T-cell (primary cell): ENCODE measurements at places on chromosomes 3 and 15.

GRCh38 chr3:38558864-38559263 is 62.7 kb downstream of the EXOG start:
- no peak for DNase-seq

GRCh38 chr3:27521872-27522265 is 37.7 kb upstream of the SLC4A7 start:
- no peak for DNase-seq

DNA sequence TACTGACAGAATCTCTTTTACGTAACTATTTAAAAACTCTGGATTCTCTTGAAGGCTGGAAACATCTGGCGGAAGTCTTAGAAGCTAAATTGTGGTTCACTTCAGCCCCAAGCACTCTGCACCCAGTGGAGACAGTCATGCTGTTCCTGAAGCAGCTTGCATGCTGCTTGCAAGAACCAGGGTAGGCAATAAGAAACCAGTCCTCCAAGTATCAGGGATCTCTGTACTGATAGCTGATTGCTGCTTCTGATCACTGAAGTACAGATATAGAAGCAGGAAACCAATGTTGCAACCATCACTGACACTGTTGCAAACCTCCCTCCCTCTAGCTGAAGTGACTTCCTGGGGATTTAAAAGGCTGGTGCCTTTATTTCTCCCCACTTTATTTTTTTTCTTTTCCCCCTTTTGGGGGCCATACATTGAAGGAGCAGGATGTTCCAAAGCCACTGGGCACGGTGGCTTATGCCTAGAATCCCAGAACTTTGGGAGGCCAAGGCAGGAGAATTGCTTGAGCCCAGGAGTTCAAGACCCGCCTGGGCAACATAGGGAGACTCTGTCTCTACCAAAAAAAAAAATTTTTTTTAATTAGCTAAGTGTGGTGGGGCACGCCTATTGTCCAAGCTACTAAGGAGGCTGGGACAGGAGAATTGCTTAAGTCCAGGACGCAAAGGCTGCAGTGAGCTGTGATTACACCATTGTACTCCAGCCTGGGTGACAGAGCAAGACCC is 15.3 kb downstream of the SPCS1 start:
- DNase-seq: no peak

GRCh38 chr3:11603628-11604027 is 40.1 kb downstream of the VGLL4 start:
- DNase-seq: no peak
